GM12878 (cell line): ENCODE measurements at places on chromosomes 4 and X.

GRCh38 chr4:117157360-117157759 is 72.0 kb upstream of the TRAM1L1 start:
- no peaks in the 10 kb centered on the region for H3K36me3 ChIP-seq
- DNase-seq: no peak
- no peak overlapping the region for H3K27ac ChIP-seq
- no peak overlapping the region for H3K4me3 ChIP-seq
- no peaks in the 10 kb centered on the region for H3K27me3 ChIP-seq

DNA sequence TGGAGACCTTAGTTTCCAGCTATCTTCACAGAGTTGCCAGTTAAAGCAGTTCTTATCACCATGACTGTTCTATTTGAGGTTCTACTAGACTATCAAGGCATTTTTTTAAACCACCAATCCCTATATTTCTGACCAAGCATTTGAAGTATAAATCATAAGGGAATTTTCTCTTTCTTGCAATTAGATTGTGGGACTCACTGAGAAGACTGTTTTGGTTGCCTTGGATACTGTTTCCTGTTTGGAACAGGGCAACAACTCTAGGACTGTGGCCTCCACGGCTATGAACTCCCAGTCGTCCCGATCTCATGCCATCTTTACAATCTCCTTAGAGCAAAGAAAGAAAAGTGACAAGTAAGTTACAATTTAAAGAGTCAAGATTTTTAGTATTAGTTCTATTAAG is 11.8 kb downstream of the KIF4A start:
- no peak overlapping the region for H3K27ac ChIP-seq
- no peaks in the 10 kb centered on the region for H3K36me3 ChIP-seq
- no peaks in the 10 kb centered on the region for H3K27me3 ChIP-seq
- no peaks in the 10 kb centered on the region for H3K4me1 ChIP-seq
- no peak for DNase-seq

- no peak for DNase-seq
- H3K27me3 ChIP-seq: no peaks in the 10 kb centered on the region; the same call in 1 of the 2 replicates
- H3K4me1 ChIP-seq: no peaks in the 10 kb centered on the region
- no peak overlapping the region for H3K27ac ChIP-seq
- H3K4me3 ChIP-seq: no peak overlapping the region
Measured at GRCh38 chrX:106948641-106949040, 28.4 kb downstream of the CLDN2 start.

DNA sequence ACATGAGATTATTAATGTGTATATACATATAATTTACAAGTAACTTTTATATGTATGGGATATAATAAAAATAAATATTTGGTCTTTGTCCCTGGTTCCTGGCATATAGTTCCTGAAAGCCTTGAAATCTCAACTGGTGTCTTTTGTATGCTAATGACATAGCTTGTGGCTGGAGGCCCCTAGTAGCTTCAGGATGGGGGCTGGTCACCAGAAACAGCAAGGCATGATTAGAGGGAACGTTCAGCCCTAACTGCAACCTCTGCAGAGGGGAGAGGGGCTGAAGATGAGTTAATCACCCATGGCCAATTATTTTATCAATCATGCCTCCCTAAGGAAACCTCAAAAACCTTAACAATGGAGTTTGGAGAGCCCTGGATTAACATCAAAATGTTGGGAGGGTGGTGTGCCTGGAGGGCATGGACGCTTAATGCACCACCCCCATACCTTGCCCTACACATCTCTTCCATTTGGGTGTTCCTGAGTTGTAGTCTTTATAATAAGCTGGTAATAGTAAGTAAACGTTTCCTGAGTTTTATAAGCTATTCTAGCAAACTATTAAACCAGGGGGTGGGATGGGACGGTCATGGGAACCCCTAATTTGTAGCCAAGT is 21.3 kb downstream of the PIN4 start:
- no peaks in the 10 kb centered on the region for H3K27me3 ChIP-seq

- peaks cover 30% of the 10 kb centered on the region for H3K27me3 ChIP-seq
- no peaks in the 10 kb centered on the region for H3K36me3 ChIP-seq
- no peak overlapping the region for H3K4me3 ChIP-seq
- no peaks in the 10 kb centered on the region for H3K4me1 ChIP-seq
- no peak for DNase-seq
- no peak overlapping the region for H3K27ac ChIP-seq
Measured at GRCh38 chr4:174217273-174218126, 66.0 kb downstream of the FBXO8 start.

DNA sequence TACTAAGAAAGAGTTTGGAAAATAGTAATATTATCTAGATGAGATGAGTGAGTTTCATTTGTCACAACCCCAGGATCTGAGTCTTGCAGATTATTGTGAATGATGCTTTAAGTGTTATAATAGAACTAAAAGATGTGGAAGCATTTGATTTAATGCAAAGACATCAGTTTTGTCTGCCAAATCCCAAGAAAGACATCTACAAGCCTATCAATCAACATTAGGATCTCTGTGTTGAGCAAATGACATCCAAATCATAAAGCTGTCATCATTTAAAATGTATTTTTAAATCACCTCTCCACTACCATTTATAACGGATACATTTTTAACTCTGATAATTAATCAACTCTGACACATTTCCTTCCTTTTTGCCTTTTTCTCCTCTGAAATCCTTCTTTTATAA is 310.8 kb upstream of the SLIT2 start:
- no peak overlapping the region for H3K4me3 ChIP-seq
- H3K36me3 ChIP-seq: no peaks in the 10 kb centered on the region
- H3K27me3 ChIP-seq: no peaks in the 10 kb centered on the region

GRCh38 chrX:147342197-147342596 is 527.7 kb upstream of the CXorf51A start:
- no peaks in the 10 kb centered on the region for H3K4me1 ChIP-seq
- no peaks in the 10 kb centered on the region for H3K27me3 ChIP-seq
- DNase-seq: no peak

DNA sequence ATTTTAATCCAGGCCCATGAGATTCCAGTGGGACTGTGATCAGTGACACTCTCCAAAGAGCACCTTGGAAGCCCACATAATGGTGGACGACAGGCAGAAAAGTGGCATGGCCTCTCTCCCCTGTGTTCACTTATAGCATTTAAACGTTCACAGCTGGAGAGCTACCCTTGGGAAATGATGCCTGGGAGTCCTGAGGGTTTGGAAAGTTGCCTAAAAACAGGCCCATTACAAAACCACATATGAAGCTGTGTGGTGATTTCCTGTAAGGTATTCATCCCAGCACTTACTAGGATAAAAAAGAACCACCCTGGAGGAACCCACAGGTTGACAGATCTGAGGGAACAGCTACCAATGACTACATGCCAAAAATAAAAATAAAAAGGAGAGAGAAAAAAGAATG is 193.2 kb downstream of the RASL11B start:
- DNase-seq: no peak
- H3K4me3 ChIP-seq: no peak overlapping the region
- no peaks in the 10 kb centered on the region for H3K27me3 ChIP-seq
- no peaks in the 10 kb centered on the region for H3K36me3 ChIP-seq
- no peak overlapping the region for H3K27ac ChIP-seq

- H3K4me3 ChIP-seq: no peak overlapping the region
- no peaks in the 10 kb centered on the region for H3K27me3 ChIP-seq
- no peak for DNase-seq
- no peaks in the 10 kb centered on the region for H3K4me1 ChIP-seq
- H3K27ac ChIP-seq: no peak overlapping the region
Measured at GRCh38 chrX:102745857-102746584, 25.5 kb downstream of the GPRASP3 start.

- H3K36me3 ChIP-seq: no peaks in the 10 kb centered on the region
- H3K27ac ChIP-seq: no peak overlapping the region
- H3K4me1 ChIP-seq: peaks cover 18% of the 10 kb centered on the region
- H3K4me3 ChIP-seq: no peak overlapping the region
- H3K27me3 ChIP-seq: no peaks in the 10 kb centered on the region
Measured at GRCh38 chr4:37717576-37717975, 31.4 kb upstream of the RELL1 start.

- H3K27ac ChIP-seq: no peak overlapping the region
- H3K36me3 ChIP-seq: no peaks in the 10 kb centered on the region
- no peak for DNase-seq
- H3K27me3 ChIP-seq: no peaks in the 10 kb centered on the region
Measured at GRCh38 chr4:13872155-13872554, 244.6 kb upstream of the BOD1L1 start.

DNA sequence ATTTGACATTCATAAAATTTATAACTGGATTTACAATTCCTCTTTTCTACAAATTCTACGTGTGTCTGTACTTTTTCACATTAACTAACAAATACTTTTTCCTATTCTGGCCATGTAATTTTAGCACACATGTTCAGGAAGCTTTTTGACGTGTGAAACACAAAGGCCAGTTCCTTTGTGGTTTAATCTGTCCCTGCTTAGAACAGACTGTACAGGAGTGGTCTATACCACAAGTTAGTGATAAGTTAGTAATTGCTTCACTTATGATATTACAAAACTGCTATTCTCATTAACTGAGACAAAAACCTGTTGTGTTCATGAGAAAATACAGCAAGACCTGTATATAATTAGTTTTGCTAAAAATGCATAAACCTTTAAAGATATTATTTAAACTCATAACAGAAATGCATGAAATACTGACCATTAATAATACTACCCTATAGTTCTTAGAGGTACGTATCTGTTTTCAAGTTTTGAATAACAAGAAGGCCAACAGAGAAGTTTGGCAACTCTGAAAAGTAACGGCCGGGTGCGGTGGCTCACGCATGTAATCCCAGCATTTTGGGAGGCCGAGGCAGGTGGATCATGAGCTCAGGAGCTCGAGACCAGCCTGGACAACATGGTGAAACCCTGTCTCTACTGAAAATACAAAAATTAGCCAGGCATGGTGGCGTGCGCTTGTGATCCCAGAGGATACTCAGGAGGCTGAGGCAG is 13.7 kb upstream of the AREG start:
- H3K27me3 ChIP-seq: no peaks in the 10 kb centered on the region
- H3K36me3 ChIP-seq: no peaks in the 10 kb centered on the region
- DNase-seq: peak; percentile 23
- H3K4me3 ChIP-seq: no peak overlapping the region

DNA sequence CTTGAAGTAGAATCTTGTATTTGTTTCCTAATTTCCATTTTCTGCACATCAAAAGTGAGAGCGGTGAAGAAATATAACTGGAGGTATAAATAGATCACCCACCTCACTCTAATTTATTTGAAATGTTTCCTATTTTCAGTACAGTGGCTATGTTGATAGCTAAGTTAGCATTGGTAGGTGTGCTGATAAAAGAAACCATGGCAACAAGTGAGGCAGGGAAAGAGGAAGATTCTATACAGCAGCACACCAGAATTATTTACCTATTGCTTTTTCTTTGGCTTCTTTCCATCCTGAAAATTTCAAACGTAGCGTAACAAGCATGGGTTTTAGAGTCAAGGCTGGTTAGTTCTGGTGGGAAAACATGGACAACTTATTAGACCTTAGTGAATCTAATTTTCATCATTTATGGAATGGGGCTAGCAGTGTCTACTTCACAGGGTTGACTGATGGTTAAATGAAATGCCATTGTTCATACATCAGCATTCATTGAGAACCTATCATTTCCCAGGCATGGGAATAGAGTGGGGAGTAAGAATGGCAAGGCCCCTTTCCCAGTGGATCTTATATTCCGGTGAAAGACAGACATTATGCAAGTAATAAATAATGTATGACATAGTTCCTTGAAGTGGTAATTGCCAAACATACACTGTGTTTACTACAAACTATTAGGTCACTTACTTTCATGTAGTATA is 30.6 kb upstream of the CTSO start:
- no peaks in the 10 kb centered on the region for H3K4me1 ChIP-seq
- H3K4me3 ChIP-seq: no peak overlapping the region
- no peaks in the 10 kb centered on the region for H3K27me3 ChIP-seq
- no peak overlapping the region for H3K27ac ChIP-seq

DNA sequence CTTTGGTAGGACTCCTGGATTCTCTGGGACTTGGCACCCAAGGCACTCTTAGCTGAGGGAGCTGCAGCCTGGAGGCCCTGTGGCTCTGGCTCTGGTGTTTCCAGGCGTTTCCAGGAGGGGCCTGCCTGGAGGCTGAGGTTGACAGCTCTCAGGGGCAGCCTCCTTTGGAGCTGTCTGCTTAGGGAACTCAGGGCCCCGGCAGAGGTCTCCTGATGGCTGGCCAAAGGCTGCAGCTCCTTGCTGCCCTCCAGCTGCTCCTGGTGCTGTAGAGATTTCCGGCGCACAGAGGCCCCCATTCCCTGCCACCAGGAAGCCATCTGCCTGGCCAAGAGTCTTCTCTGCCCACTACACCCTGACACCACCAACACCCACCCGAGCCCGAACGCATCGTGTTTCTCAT is 25.3 kb upstream of the ARHGEF38 start:
- no peak for DNase-seq
- no peak overlapping the region for H3K27ac ChIP-seq
- H3K36me3 ChIP-seq: no peaks in the 10 kb centered on the region

- H3K36me3 ChIP-seq: peaks cover 2% of the 10 kb centered on the region
- no peaks in the 10 kb centered on the region for H3K27me3 ChIP-seq
- H3K4me3 ChIP-seq: no peak overlapping the region
- H3K4me1 ChIP-seq: no peaks in the 10 kb centered on the region
Measured at GRCh38 chr4:6065934-6066590, 47.8 kb upstream of the C4orf50 start.

DNA sequence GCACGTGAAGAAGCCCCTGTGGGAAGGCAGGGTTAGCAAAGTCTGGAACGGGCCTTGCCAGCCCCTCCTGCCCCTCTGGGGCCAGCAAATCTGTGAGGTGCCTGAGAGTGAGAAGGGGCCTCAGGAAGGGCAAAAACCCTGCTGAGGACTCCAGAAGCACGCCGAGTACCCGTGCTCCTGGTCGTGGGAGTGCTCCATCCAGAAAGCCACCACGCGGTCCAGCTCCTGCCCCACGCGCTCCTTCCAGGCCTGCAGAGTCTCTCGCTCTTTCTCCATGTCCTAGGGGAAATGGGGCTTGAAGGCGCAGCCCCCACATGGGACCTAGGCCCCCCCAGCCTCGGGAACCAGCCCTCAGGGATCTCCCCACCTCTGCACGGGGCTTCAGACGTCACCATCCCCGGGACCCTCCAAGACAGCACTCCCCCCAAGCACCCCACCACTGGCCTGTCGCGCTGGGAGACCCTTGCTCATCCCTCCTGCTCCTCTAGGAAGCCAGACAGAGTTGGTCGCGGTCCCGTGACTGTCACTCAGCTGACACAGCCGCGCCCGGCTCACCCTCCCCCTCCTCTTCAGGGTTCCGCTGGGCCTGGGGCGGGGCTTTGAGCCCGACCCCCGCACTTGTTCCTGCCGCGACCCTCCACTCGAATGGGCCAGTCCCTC is at the start of gene RENBP:
Gene RENBP, minus strand, starts transcription at position 504 of the 660 bp plus-strand sequence. Its CDS starts 33 bp downstream, at position 471.
- no peak for DNase-seq
- H3K4me3 ChIP-seq: peak within 1 kb of the TSS; percentile 47; the same call in 1 of the 2 replicates
- peaks cover 6% of the 10 kb centered on the region for H3K36me3 ChIP-seq
- no peaks in the 10 kb centered on the region for H3K4me1 ChIP-seq
- H3K27ac ChIP-seq: no peak within 1 kb of the TSS
- H3K27me3 ChIP-seq: no peaks in the 10 kb centered on the region

- H3K36me3 ChIP-seq: no peaks in the 10 kb centered on the region
- no peaks in the 10 kb centered on the region for H3K27me3 ChIP-seq
- H3K4me3 ChIP-seq: no peak overlapping the region
- no peak for DNase-seq
- no peak overlapping the region for H3K27ac ChIP-seq
- no peaks in the 10 kb centered on the region for H3K4me1 ChIP-seq
Measured at GRCh38 chrX:258291-259040, 22.7 kb upstream of the PLCXD1 start.

GRCh38 chrX:2888309-2888708 is 40.8 kb downstream of the ARSD start:
- no peaks in the 10 kb centered on the region for H3K27me3 ChIP-seq
- H3K4me3 ChIP-seq: no peak overlapping the region
- H3K4me1 ChIP-seq: no peaks in the 10 kb centered on the region
- H3K27ac ChIP-seq: no peak overlapping the region
- H3K36me3 ChIP-seq: no peaks in the 10 kb centered on the region
- no peak for DNase-seq

- H3K27ac ChIP-seq: no peak overlapping the region
- H3K27me3 ChIP-seq: no peaks in the 10 kb centered on the region
- no peaks in the 10 kb centered on the region for H3K36me3 ChIP-seq
Measured at GRCh38 chr4:170990989-170991589, 822.1 kb upstream of the GALNTL6 start.
